ENCODE measurements at places on chromosomes 7 and 10. TPM values are rescaled to one million over a fixed set of nuclear protein-coding genes. Genes with fewer than 3 reads are reported as not detected.

The PNLIPRP3 gene
- not detected for total RNA-seq

The CXCL12 gene
- total RNA-seq: 347 TPM

The SSC4D gene
- total RNA-seq: 3.7 TPM

The GIMAP8 gene
- total RNA-seq: 22.0 TPM

The HMX2 gene
- not detected for total RNA-seq

The HDAC9 gene
- total RNA-seq: 21.7 TPM

The HTR5A gene
- not detected for total RNA-seq

The GRM3 gene
- total RNA-seq: not detected

The NEBL gene
- 0.80 TPM for total RNA-seq

The LZTS2 gene
- total RNA-seq: 102 TPM

The PRSS37 gene
- total RNA-seq: not detected

The CCDC146 gene
- 11.4 TPM for total RNA-seq

The PRXL2A gene
- 500 TPM for total RNA-seq

The ASB10 gene
- total RNA-seq: not detected

The PRKCQ gene
- total RNA-seq: 0.35 TPM

The ZNF804B gene
- total RNA-seq: not detected

The SLF2 gene
- total RNA-seq: 18.4 TPM

The CTAGE6 gene
- 0.29 TPM for total RNA-seq

The ANKRD30A gene
- total RNA-seq: 3.5 TPM

The TMEM184A gene
- 0.16 TPM for total RNA-seq

The AQP1 gene
- total RNA-seq: 140 TPM

The OR2A5 gene
- not detected for total RNA-seq

The PIK3AP1 gene
- 17.7 TPM for total RNA-seq

The INTS15 gene
- total RNA-seq: 26.2 TPM

The CELF2 gene
- 93.9 TPM for total RNA-seq

The EGFR gene
- total RNA-seq: 80.9 TPM

The TMEM229A gene
- total RNA-seq: not detected

The PRRT4 gene
- 17.4 TPM for total RNA-seq

The MLXIPL gene
- 91.5 TPM for total RNA-seq

The PRLHR gene
- total RNA-seq: not detected

The GDF2 gene
- not detected for total RNA-seq

The PGAM2 gene
- not detected for total RNA-seq

The SUN1 gene
- 144 TPM for total RNA-seq

The PIK3CG gene
- 7.9 TPM for total RNA-seq

The ABCA13 gene
- total RNA-seq: 0.67 TPM

The ZNF425 gene
- total RNA-seq: 0.64 TPM

The SPDYE1 gene
- total RNA-seq: not detected

The C10orf67 gene
- not detected for total RNA-seq

The AS3MT gene
- 2.1 TPM for total RNA-seq

The CDK14 gene
- 47.2 TPM for total RNA-seq

The AKR1D1 gene
- total RNA-seq: not detected

The LLCFC1 gene
- not detected for total RNA-seq

The CFAP58 gene
- 0.64 TPM for total RNA-seq

The BTAF1 gene
- total RNA-seq: 30.9 TPM

The NCF1 gene
- total RNA-seq: 8.6 TPM

The PTPRE gene
- total RNA-seq: 49.7 TPM

The CYP17A1 gene
- not detected for total RNA-seq

The PDK4 gene
- total RNA-seq: 482 TPM

The FAM25A gene
- total RNA-seq: not detected

The CRYGN gene
- 1.5 TPM for total RNA-seq

The PAXIP1 gene
- total RNA-seq: 9.1 TPM

The KLF14 gene
- total RNA-seq: 2.9 TPM

The TLX1 gene
- not detected for total RNA-seq

The ACBD7 gene
- 1.1 TPM for total RNA-seq

The HOXA7 gene
- 7.5 TPM for total RNA-seq

The RELN gene
- 1.8 TPM for total RNA-seq

The GPER1 gene
- 8.1 TPM for total RNA-seq

The SPDYE11 gene
- total RNA-seq: not detected

The PLXNA4 gene
- 133 TPM for total RNA-seq

The C10orf105 gene
- 0.22 TPM for total RNA-seq
